NCI-H1105 (cell line): ENCODE measurements at places on chromosomes 2 and 18.

- no peak for DNase-seq
Observed at GRCh38 chr2:85410584-85411404, 628 bp upstream of the CAPG start.

- DNase-seq: no peak
Observed at GRCh38 chr2:152171718-152172117, 3.8 kb downstream of the STAM2 start.

- DNase-seq: no peak
Observed at GRCh38 chr2:85737481-85737880, 16.3 kb upstream of the ATOH8 start.

DNA sequence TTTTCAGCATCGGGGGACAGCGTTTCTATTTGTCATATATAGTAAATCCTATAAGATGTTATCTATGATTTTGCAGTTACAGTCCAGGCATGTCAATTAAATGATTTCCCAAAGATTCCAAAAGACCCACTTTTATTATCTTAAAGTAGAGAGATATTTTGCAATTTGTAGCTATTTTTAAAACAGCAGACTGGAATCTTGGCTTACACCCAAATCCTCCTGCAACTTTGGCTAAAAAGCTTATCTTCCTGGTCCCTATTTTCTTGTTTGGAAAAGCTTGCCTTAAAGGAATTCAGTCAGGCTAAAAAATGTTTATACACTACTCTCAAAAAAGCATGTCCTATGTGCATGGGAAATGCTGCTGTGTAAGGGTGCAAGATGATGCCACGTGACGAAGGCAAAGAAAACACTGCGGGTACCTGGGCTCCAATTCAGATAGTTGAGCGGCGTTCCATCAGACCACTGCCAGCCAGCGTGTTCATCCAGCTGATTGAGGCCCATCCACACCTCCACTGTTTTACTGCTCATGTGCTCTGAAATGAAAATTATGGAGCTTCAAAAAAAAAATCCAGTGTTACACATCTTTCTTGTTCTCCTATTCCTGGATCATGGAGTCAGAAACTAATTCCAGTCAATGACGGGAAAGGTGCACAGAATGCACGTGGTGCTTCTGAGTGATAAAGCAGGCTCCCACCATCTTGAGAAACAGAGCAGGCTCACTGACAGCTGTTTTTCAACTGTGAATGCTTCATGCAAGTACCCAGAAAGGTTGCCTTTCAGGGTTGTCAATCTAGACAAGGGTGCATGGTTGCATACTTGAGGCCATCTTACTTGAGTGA, 33.8 kb downstream of the PLA2R1 start:
- DNase-seq: no peak
